ENCODE measurements at places on chromosomes 1 and 21.

- no peak for DNase-seq
Observed at GRCh38 chr1:212205843-212206242, 79.4 kb upstream of the PPP2R5A start.

DNA sequence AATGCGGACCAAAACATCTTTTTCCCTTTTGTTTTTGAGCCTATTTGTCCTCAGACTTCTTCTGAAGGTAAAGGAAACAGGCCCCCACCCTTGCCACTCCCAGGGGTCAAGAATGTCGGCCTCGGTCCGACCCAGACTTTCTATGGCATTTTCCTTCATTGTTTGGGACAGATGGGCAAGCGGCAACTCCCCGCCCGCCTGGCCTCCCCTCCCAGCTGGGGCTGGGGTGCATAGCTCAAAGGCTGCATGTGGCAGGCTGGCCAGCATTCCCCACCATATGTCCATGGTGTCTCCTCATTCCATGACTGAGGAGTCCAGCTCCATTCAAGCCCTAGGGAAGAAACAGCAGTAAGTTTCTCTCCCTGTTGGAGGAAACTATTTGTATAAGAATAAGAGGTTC, 29.4 kb upstream of the TSPEAR start:
- DNase-seq = peak; percentile 9

DNA sequence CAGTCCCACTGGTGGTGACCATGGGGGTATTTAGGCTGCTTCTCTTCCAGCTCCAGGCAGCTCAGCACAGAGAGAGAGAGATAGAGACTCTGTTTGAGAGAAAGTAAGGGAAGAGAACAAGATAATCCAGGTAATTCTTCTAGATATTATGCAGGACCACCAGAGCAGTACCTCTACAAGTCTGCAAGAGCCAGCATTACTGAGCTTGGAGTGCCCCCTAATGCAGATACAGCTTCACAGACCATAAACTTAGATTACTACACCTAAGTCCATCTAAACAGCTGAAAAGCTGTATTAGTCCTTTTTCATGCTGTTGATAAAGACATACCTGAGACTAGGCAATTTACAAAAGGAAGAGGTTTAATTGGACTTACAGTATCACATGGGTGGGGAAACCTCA, 570.3 kb downstream of the LRRIQ3 start:
- DNase-seq = no peak

GRCh38 chr1:217078959-217079358, 355.7 kb upstream of the ESRRG start:
- no peak for DNase-seq

DNA sequence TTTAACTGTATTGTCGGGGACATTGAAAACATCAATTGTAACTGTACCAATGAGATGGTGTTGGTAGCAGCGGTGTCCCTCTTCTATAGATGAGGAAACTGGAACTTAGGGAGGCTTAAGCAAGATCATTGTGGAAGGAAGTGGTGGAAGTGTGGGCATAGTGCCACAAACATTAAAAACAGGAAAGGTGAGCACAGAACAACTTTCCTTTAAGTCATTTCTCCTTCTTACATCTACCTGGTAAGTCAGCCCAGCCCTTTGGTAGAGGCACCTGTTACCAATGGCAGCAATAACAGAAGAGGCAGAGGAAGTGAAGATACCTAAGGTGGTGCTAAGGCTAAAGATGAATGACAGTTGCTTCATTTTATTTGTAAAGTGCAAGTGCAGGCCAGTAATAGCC, 12.0 kb upstream of the CTSS start:
- no peak for DNase-seq

GRCh38 chr1:221279146-221279545, 399.9 kb downstream of the HLX start:
- no peak for DNase-seq

GRCh38 chr21:45419162-45419561, 14.2 kb downstream of the COL18A1 start:
- DNase-seq = no peak

DNA sequence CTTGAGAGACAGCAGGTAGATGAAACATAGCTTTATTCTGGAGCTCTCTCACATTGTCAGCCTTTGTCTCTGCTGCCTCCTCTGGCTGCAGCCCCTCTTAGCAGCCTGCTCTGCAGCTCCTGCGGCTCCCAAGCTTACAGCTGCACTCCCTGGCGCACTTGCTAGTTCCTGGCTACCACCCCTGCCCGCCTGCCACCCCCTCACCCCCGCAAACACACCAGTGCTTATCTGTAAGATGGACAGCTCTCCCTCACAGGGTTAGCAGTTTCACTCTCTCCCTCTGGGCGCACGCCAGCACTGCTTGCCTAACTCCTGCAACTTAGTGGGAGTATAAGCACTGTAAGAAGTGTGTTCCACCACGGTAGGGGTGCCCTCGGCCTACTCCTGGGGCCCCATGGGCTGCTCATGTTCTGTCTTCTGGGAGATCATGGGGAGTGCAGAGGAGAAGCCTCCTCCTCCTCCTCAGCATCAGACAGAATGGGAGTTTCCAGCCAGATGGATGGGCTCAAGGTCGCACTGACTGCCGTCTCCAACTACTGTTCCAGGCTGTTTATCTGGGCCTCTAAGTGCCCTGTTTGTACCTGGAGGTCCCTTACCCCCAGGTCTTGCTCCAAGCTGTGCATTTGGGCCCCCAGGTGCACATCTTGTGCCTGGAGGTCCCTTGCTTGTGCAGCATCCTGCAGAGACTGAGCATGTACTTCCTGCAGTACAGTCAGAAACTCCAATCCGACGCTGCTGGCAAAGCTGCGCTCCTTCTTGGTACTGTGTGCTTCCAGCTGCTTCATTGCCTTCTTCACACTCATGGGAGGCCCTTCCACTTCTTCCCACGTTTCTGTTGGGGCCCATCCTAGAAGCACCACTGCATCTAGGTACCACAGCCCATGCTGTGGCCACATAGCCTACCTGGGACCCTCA, 1388.1 kb downstream of the AMY1C start:
- no peak for DNase-seq

DNA sequence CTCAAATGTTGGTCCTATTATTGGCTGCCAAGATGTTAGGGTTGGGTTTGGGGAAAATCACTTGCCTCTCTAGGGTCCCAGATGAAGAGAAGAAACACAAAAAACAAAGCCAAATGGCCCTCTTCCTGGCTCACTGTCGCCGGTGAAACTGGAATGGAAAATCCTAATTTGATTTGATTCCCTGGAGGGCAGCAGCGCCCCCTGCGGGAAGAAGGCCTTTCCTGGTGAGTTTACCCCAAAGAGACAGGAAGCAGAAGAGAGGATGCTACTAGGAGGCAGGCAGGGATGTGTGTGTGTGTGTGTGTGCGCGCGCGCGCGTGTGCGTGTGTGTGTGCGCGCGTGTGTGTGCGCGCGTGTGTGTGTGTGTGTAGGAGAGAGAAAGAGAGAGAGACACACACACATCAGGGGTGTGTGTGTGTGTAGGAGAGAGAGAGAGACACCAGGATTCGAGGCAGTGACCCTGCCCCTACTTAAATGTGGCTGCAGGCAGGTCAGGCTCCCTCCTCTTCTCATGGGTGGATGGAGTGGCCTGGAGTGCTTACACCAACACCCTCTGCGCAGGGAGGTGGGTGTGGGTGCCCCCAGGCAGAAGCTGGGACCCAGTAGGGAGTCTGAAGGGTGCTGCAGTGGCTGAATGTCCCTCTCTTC, 3.1 kb upstream of the SELENON start:
- peak; percentile 90 for DNase-seq

DNA sequence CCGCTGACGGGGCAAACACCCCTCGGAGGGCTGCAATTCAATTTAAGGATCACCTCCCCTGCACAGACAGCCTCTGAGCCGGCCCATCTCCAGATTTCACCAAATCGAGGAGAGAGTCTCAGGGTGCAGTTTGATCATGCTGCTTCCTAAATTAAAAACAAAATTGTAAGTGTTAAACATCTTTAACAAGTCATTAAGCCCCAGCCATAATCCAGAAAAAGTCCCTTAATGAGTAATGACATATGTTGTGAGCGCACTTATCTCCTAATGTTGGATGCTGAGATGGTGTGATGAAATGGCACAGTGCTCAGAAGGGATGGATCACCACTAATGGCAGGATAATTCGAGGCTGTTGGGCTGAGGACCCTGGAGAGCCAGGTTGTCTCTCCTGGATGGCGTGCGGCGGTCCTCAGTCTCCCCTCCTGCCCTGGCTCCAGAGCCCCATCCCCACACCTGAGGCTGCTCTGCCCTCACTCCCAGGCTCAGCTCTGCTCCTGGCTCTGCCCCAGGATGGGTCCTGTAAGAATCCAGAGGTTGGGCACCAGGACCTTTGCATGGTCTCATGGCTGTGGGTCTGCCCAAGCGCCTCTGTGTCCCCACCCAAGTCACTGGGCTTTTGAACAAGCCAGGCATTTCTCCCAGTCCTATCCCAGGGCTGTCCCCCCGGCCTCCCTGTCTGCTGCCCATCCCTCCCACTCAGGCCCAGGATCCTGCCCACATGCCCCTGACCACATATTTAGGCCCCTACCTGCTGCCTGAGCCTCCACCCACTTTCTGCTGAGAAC, 224.4 kb upstream of the POU3F1 start:
- no peak for DNase-seq

GRCh38 chr1:8115031-8115768, 89.1 kb upstream of the ERRFI1 start:
- DNase-seq = no peak

GRCh38 chr1:181033128-181033798, 520 bp upstream of the MR1 start:
- no peak for DNase-seq

DNA sequence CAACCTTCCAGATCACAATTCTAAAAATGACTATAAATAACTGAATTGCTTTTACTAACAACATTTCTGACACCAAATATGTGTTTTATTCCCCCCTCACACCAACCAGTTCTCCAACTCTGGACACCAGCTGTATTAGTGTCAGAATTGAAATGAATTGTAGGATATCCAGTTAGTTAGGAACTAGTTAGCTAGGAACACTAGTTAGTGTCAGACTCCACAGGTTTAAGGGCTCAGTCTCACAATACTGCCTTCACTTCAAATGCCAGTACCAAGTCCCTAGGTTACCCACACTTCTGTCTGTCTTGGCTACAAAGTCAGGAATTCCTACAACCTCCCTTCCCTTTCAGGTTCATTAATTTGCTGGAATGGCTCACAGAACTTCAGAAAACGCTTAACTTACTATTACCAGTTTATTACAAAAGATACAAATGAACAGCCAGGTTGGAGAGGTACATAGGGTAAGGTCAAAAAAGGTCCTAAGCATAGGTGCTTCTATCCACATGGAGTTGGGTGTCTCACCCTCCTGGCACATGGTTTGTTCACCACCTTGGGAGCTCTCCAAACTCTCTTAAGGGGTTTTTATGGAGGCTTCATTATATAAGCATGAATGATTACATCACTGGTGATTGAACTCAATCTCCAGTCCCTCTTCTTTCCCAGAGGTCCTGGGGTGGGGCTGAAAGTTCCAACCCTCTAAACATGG, 4.2 kb downstream of the STXBP3 start:
- no peak for DNase-seq

GRCh38 chr1:155254714-155255242, 505 bp downstream of the ENTREP3 start:
- no peak for DNase-seq

DNA sequence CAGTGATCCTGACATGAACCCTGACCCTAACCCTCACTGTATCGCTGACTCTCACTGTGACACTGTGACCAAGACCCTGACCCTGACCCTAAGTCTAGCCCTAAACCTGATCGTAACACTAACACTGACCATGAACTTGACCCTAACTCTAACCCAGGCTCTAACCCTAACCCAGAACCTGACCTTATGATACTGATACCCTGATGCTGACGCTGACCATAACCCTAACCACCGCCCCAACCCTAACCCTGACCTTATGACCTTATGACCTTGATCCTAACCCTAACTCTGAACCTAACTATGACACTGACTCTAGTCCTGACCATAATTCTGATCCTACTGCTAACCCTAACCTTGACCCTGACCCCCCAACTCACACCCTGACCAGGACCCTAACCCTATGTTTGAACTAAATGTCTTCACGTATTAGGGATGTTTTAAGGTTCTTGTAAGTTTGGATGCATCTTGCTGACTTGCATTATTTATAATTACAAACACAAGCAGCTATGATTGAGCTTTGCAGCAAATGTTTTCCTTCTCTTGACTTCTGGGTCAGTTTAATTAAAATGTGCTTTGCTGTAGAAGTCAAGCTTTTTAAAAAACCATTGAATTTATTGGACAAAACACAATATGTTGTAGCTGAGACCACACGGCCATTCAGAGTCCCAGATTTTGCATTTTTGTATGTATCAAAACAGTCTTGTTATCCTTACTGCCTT, 23.9 kb upstream of the PRSS38 start:
- DNase-seq = no peak

- DNase-seq = no peak
Observed at GRCh38 chr1:21904454-21904703, 32.7 kb downstream of the HSPG2 start.

- no peak for DNase-seq
Observed at GRCh38 chr1:181318858-181319235, 164.5 kb upstream of the CACNA1E start.

DNA sequence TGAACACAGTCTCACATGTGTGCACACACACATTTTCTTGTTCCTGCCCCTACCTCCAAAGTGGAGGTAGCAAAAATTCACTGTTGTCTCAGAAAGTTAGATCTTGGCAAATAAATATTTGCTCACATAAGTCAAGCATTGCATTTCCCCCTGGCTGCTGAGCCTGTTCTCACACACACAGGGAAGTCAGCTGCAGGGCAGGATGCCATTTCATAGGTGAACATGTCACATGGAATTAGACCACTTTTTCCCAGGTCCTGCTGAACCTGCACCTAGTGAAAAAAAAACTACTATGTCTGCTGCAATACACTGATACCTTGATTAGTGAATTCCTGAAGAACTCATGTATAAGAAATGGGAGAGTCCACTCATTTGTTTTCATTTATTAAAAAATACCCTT, 5.3 kb upstream of the CD55 start:
- DNase-seq = no peak

GRCh38 chr21:37001441-37001840, 5.1 kb upstream of the RIPPLY3 start:
- DNase-seq = no peak

DNA sequence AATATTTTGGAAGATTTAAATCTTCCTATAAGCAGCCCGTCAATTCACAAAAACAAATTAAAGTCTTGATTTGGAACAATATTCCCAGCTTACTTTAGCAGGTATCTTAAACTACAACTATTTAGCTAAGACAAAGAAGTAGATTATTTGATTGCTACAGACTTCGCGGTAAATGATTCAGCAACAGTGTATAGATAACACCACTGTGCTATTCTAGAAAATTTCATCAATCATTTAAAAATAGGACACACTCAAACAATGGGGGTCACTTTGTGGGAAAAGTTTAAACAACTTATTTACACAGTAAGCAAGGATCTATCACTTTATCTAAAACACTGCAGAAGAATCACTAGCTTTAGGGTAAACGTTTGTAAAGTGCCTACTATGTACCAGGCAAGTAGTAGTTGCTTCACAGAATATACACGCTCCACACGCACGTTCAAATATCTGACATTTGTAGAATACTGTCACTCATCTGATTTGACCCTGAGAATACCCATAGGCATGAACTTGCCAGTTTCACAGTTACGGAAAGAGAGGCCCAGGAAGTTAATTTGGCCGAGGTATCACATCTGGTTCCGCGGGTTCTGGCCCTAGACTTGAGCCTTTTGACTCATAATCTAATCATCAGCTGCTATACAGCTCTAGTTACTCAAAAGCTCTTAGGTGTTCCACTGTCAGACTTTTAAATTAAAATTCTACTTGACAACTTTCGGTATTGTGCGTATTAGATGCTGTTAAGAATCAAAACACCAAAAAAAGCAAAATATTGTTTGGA, 876 bp downstream of the DENND2C start:
- no peak for DNase-seq

GRCh38 chr1:4119516-4120220, 219.6 kb upstream of the C1orf174 start:
- no peak for DNase-seq

- DNase-seq = no peak
Observed at GRCh38 chr1:89815611-89816010, 5.2 kb upstream of the LRRC8D start.
